KG1 (cell line): ENCODE measurements at places on chromosomes 11 and 22.

- no peak for DNase-seq
Observed at GRCh38 chr11:133048270-133048669, 484.0 kb downstream of the OPCML start.

- DNase-seq: no peak
Observed at GRCh38 chr11:437228-437870, 4.5 kb downstream of the ANO9 start.

DNA sequence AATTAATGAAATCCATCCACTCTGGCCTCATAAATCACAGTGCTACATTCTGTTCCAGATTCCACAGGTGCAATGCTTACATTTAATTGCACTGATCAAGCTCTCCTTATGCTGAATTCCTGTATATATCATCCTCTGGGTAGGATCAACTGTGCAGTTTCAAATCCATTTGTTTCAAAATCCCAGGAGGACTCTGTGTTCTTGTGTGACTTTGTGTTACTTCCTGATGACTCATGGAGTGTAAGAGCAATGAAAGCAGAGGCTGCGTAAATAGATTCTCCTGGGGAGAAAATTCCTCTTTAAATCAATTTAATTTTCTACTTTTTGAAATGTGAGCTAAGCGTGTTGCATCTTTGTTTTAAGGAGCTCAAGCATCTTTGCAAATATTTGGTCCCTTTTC is 752.7 kb downstream of the METTL15 start:
- DNase-seq: no peak

GRCh38 chr11:122714004-122714403 is 58.5 kb downstream of the UBASH3B start:
- DNase-seq: no peak

GRCh38 chr11:132126973-132127899 is 756.8 kb downstream of the NTM start:
- DNase-seq: no peak

DNA sequence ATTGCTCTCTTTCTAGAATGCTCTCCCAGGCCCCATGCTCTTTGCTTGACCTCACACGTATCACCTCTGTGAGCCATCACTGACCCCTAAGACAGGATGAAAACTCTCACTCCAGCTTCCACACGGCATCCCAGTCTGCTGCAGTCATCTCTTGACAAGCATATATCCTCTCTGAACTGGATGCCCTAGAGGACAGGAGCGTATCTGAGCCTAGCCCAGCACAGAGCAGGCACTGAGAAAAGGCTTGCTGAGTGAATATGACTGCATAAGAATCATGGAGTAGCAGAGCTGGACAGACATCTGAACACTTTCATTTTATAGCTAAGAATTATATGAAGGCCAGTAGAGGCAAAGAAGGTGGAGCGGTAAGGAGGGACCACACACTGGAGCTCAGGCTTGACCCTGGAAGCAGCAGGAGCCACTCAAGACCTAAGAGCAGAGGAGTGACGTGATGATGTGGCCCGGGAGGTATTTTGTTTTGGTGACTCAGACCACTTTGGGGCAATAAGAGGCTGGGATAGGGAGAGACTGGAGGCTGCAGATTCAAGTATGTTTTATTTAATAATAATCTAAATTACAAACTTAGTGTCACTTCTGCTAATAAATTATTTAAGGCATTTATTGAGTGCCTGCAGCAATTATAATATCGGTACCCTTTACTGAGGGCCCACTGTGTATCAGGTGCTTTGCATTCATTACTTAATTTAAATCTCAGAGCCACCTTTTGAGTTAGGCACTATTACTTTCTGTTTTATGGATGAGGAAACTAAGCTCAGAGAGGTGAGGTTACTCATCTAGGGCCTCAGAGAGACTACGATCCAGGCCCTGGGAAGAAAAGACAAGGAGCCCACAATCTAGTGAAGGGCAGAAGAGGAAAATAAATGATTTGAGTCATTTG is 42.6 kb downstream of the MAP6 start:
- no peak for DNase-seq

- DNase-seq: no peak
Observed at GRCh38 chr22:17724241-17724640, 50.0 kb downstream of the BID start.

GRCh38 chr11:69468911-69469885 is 12.3 kb upstream of the LINC01488 start:
- no peak for DNase-seq

DNA sequence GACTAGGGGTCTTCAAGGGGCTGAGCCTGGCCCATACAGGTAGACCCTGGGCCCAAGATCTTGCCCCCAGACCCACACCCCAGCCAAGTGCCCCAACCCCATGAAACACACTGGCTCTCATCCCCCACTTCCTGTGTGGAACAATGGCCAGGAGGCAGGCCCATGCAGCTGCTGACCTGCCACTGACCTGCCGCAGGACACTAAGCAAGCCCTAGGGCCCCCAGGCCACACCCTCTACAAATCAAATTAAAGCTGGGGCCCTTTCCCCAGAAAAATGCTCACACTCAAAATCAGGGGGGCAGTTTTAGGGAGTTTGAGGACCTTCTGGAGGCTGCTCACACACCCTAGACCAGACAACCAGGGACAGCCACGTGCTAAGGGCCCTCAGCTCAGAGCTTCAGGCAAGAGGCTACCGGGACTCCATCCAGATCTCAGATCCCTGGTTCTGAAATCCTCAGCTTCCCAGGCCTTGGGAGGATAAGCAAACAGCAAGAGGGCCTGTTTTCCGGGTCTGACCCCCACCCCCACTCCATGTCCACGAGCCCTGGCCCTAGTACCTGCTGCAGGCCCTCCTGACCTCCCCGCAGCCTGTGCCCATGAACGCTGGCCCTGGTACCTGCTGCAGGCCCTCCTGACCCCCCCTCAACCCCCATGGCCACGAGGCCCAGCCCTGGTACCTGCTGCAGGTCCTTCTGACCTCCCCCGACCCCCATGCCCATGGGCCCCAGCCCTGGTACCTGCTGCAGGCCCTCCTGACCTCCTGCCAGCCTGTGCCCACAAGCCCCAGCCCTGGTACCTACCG is 10.0 kb downstream of the CARD10 start:
- no peak for DNase-seq

DNA sequence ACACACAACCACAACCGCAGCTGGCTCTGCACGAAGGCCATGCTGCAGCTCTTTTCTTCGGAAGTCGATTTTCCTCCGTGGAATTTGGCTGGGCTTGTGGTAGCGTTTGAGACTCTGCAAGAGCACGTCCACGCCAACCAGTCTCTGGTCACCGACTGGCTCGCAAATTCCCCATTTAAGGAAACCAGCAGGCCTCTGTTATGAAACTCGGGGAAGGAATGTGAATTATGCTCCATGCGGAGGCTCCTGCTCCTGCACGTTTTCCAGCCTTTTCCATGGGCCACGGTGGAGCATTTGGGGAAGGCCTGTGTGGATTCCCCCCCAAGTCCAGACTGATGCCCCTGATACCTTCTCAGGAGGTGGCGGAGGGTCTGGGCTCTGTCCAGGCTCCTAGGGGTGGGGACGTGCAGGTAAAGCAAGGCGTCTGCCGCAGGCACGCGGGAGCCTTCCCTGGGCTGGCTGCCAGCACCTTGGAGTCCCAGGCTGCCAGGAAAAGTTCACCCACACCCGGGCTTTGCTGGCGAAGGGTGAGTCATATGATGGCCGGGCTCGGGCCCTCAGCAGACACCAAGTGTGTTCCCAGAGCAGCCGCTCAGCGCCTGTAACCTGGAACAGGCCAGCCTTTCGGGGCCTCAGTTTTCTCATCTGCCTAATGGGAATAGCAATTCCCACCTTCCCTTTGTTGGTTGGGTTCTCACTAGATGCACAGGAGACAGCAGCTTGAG is 41.9 kb downstream of the LRP5 start:
- DNase-seq: no peak

GRCh38 chr22:46576556-46577367 is 39.3 kb upstream of the CELSR1 start:
- DNase-seq: peak; percentile 25

DNA sequence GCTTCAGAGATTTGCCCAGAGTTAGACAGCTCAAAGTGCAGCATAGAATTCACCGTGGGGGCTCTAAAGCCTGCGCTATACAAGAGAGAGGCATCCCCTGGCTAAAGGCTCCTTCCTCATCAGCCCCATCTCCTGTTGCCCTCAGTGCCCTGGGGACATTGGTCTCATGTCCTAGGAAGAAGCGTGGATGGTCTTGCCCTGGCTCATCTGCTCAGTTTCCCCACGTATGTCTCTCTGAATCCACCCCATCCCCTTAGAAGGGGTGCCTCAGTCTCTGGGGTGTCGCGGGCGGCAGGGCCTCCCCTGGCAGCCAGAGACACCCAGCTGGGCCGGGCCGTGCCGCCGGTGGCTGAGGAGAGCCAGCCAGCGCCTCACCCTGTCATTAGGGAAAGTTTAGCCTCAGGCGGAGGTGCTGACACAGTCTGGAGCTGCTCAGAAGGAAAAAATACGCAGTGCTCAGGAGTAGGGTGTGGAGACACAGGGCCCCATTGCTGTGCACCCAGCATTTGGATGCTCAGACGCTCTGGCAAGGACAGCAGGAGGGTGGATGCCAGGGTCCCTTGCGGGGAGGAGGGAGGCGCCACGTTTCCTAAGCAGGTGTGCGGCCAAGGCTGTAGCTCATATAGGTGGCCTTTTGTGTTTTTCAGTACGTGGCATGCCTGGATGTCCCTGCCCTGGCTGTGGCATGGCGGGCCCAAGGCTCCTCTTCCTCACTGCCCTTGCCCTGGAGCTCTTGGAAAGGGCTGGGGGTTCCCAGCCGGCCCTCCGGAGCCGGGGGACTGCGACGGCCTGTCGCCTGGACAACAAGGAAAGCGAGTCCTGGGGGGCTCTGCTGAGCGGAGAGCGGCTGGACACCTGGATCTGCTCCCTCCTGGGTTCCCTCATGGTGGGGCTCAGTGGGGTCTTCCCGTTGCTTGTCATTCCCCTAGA is 1.3 kb downstream of the SLC39A13 start:
- DNase-seq: no peak

GRCh38 chr11:122126024-122126688 is 10.1 kb upstream of the BLID start:
- no peak for DNase-seq

DNA sequence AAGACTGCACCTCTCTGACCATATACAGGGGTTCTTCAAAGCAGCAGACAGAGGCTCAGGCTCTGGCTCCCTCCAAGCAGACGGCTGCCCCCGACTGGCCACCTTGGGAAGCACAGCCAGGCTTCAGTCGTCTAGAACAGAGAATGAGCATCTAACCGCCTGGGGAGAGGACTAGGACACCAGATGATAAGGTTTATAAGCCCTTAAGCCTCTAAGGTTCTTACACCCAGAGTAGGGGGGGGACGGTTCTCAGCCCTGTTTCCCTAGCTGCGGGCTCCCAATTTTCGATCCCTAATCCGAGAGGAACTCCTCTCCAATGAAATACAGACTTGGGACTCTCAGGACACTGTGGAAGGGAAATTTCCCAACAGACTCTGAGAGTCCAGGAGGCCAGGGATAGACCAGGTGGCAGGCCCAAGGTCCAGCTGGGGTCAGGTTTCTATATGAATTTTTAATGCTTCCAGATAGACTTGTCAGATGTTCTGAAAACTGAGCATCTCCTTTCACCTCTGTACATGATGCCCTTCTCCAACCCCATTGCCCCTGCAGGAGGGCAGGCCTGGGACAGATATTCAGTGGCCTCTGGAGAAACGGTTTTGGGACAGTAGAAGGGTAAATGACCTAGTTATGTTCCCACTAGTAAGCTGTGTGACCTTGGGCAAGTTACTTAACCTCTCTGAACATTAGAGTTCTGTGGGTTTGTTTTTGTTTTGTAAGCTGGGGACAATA is 20.2 kb downstream of the RTN4RL2 start:
- DNase-seq: peak; percentile 27

DNA sequence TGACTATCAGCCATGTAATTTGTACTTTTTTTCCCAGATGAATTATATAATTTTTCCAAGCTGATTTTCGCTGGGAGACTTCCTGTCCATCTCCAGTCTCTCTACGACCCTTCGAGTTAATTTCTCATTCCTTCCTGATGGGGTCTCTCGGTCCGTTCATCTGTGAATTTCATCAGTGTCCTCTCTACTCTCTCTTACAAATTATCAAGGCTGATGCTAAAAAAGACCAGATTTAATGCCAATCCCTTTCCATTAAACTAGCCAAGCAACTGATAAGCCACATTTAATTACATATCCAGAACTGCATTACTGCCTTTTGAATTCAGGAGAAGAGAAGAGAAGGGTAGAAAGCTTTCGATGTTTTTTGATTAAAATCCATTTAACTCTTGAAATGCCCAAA is 25.8 kb downstream of the VSIG10L2 start:
- no peak for DNase-seq

GRCh38 chr11:67627812-67628624 is 1.7 kb downstream of the NUDT8 start:
- DNase-seq: no peak

DNA sequence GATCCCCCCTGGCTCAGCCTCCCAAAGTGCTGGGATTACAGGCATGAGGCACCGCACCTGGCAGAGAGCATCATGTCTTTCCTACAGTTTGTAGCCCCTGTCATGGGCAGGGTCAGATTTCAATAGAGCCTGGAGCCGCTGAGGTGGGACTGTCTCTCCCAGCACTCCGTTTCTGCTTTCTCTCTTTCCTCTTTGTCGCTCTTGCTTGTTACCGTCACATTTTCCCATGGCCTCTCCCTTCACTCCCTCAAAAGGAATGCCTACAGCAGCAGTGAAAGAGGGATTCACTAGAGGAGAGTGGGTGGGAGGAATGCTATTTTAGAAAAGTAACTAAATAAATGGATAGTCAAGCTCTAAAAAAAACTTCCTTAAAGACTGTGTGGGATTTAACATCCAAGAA is 136.7 kb upstream of the TTC12 start:
- DNase-seq: no peak

DNA sequence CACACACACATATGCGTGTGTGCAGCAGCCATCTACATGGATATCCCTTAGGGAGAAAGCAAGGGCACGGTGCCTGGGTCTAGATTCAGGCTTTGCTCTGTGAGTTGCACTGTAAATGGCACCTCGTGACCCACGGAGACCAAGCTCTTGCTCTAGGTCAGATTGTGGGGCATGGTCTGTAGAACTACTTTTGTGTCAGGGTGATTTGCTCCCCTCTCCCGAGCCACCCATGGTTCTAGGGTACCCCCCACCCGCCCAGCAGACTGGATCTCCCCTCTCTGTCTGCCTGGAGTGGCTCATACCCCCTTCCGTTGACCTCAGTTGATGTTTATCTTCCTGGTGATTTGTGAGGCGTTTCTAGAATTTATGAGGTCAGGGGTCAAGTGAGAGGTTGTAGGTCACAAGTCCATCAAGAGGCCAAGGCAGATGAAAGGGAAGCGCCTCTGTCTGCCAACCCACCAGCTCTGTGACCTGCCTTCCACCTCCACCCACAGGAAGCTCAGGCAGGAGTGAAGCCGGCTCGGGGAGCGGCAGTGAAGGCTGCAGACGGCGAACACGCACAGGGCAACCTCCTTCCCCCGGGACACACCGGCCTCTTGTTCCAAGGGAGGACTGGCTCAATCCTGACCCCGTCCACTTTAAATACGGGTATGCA is 76.2 kb upstream of the TTLL12 start:
- peak; percentile 79 for DNase-seq

GRCh38 chr22:38415561-38416321 is 39.3 kb downstream of the KCNJ4 start:
- DNase-seq: no peak

- no peak for DNase-seq
Observed at GRCh38 chr11:105033343-105033742, 1.6 kb downstream of the CASP1 start.

GRCh38 chr11:121464352-121464946 is 11.7 kb upstream of the SORL1-AS1 start:
- DNase-seq: peak; percentile 49
